ENCODE measurements at places on chromosomes 11 and 22.
A peak's percentile ranks its signal among the peaks of the same experiment; 100 is the strongest.

DNA sequence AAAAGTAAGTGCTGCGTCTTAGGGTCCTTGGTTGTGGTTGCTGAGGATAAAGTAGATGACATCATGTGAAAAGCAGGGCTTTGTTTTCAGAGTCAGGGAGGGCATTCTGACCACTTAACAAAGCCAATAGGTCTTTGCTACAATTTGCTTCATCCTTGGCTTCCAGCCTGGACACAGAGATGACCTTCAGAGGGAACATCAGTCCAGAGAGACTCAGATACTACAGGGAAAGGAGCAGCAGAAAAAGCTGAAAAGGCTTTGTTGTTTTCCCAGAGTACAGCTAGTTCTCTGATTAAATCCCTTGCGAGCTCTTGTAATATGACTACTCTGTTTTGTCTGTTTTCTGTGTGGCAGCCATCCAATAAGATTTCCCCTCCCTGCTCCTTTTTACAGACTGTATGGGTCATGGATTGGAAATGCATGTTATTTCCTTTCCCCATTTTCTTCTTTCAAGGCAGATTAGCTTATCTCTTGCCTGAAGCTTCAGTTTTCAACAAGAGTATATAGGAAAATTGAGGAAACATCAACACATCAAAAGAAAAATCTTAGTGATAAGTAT lies 31.9 kb downstream of the ATG13 start:
- DNase-seq, result no peak

- DNase-seq, result peak; percentile 65
These were observed 5.2 kb downstream of the MAML2 start for GRCh38 chr11:96337541-96338431.

GRCh38 chr11:6556139-6556949 lies 47.1 kb downstream of the RRP8 start:
- no peak for DNase-seq

DNA sequence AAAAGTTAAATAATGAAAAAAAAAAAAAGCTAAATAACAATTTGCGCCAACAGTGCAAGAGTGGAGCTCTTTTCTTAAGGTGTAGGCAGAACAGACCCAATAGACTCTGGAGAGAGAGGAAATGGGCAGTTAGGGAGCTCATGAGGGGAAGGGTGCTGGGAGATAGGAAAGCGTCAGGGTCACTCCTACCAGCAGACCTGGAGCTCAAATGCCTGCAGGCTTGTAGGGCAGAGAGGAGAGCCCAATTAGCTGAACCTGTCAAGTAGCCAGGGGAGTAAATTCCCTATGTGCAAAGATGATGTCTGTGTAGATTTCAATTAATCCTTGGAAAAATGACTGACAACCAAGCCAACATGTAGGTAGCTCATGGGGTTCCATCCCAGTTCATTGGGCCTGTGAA lies 73.0 kb downstream of the RAB30 start:
- no peak for DNase-seq

- DNase-seq, result no peak
These were observed 340.2 kb downstream of the TBC1D22A start for GRCh38 chr22:47102648-47103047.

GRCh38 chr11:34680918-34681586 lies 60.2 kb downstream of the EHF start:
- DNase-seq, result no peak

- DNase-seq, result no peak
These were observed 16.1 kb downstream of the MICALL1 start for GRCh38 chr22:37922191-37922590.

DNA sequence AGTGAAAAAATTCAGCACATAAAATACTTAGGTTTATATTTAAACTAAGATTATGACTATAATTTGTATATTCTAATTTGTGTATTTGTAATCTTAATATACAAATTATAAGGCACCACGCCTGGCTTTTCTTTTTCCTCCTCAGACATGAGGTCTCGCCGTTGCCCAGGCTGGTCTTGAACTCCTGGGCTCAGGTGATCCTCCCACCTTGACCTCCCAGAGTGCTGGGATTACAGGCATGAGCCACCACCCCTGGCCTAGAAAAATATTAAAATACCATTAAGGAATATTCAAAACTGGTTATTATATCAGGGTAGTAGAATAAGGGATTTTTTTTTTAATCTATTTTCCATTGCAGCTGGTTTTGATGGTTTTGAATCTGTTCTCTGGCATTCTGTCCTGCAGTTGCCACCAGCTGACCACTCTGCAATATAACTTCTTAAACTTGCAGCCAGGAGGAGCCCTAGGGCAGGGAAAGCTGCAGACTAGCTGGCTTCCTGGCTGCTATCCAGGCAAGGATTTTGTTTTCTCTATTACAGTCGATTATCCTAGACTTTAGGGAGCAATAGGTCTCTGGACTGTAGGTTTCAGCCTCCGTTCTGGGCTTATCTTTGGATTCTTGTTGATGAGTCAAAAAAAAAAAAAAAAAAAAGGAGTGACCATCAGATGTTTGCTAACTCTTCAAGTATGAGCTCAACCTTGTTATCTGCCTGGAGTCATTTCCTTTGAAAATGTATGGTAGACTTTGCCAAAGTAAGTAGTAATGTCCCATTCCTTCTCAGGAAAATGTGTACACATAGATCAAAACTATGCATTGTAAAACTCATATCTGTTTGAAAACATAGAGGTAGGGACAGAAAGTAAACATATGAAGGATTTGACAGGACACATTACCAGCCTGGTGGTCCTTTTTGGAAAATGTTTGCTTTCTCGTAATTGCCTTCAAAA lies 13.2 kb downstream of the POLA2 start:
- DNase-seq, result peak; percentile 76

DNA sequence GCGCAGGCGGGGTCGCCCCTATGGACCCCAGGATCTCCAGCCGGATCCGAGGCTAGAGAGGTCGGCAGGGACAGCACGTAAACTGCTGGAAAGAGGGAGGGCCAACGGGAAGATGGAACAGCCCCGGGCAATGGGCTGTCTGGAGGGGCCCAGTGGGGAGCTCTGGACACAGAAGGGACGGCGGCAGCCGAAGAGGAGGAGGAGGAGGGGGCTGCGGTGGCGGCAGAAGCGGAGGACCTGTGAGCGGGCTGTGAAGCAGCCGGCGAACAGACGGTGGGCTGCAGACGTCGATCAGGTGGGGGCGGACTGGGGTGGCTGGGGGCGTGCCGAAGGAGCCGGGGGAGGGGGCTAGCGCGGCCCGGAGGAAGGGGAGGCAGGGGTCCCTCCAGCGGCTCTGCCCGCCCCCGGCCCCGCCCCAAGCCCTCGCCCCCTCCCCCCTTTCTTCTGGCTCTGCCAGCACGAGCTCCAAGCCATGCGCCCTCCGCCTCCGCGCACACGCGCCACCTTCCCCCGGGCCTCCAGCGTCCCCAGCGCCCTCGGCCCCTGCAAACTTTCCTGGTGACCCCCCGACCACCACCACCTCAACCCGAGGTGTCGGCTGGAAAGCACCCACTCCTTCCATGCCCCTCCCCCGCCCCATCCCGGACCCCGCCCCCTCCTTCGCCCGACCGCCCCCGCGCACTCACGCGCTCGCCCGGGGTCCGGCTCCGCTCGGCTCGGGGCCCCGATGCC lies 432 bp downstream of the TNKS1BP1 start:
- peak; percentile 71 for DNase-seq

GRCh38 chr11:40241524-40242051 lies 1217.9 kb downstream of the LRRC4C start:
- DNase-seq, result no peak

GRCh38 chr11:133828871-133829270 lies 16.4 kb downstream of the SPATA19 start:
- no peak for DNase-seq

GRCh38 chr22:44407987-44408828 lies 89.8 kb downstream of the RTL6 start:
- peak; percentile 33 for DNase-seq

DNA sequence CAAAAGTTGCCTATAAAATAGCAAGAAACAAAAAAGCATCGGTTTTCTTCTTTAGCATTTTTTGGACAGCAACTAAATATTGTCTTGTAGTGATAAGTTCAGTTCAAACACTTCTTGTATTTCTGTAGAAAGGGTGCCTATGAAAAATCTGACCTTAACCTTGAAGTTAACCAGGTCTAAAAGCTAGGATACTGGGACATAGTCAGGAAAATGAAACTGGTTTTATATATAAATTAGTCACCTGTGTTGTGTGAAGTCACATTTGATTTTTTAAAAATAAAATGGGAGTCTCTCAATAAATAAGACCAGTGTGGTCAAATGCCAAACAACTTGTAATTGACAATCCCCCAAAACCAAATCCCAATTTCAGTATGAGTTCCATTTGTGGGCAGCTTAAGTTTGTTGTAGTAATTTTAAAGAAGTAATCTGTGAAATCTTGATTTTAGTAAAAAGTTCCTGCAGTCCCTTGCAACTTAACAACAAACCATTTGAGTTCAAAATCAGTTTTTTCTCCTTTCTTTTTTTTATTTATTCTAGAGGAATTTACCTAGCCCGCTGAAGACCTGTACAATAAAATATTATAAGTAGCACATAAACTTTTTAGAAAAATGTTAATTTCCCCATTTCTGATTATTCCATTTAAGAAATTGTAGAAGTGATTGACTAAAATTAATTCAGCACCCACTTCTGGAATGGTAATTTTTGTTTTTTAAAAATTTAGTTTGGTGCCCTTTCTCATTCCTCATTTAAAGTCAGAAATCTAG lies 84.5 kb upstream of the PPARA start:
- no peak for DNase-seq

DNA sequence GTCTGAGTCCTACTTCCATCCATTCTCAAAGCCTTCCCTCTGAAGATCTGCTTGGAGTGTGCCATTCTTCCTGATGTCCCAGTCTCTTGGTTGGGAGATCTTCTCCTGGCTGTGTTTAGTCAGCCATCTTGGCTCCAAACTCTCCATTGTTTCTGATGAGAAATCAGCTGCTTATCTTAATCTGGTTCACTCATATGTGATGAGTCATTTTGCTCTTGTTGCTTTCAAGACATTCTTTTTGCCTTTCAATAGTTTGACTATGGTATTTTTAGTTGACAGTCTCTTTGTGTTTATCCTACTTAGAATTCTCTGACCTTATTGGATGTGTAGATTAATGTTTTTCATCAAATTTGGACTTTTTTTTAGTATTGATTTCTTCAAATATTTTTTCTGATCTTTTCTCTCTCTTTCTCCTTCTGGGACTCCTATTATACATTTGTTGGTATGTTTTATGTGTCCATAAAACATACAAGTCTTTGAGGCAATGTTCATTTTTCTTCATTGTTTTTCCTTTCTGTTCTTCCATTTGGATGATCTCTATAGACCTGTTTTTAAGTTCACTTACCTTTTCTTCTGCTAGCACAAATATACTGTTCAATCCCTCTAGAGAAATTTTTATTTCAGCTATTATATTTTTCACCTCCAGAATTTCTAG lies 77.2 kb upstream of the CLPB start:
- DNase-seq, result no peak
